ENCODE measurements at places on chromosomes 16 and 17.
A peak's percentile ranks its signal among the peaks of the same experiment; 100 is the strongest.

- no peak for DNase-seq
These were observed 21.4 kb downstream of the CARD14 start for GRCh38 chr17:80191192-80191591.

- DNase-seq = no peak
These were observed 25.5 kb downstream of the GRB7 start for GRCh38 chr17:39763051-39763820.

- DNase-seq = peak; percentile 60
These were observed 7.6 kb downstream of the EPX start for GRCh38 chr17:58200024-58200633.

GRCh38 chr17:34974179-34974578, 6.1 kb upstream of the LIG3 start:
- no peak for DNase-seq

- no peak for DNase-seq
These were observed 80.3 kb upstream of the LHX1 start for GRCh38 chr17:36856903-36857381.

- DNase-seq = no peak
These were observed 73.7 kb upstream of the MED9 start for GRCh38 chr17:17403065-17403464.

DNA sequence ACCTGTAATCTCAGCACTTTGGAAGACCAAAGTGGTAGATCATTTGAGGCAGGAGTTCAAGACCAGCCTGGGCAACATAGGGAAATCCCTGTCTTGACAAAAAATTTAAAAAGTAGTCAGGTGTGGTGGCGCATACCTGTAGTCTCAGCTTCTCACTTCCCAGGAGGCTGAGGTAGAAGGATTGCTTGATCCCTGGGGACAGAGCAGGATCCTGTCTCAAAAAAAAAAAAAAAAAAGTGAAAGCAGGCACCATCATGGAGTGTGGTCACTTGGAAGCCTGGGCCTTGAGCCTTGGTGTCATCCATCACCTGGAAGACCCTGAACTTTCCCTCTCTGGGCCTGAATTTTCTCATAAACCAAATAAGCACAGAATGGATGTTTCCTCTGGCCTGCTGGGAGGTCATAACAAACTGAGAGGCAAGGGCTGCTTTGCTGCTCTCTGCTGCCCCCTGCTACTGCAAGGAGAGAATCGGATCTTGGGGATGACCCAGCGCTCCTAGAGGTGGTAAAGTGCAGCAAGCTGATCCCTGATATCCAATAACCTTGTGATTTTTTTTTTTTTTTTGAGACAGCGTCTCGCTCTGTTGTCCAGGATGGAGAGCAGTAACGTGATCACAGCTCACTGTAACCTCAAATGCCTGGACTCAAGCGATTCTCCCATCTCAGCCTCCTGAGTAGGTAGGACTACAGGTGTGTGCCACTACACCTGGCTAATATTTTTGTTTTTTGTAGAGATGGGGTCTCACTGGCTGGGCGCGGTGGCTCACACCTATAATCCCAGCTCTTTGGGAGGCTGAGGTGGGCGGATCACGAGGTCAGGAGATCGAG, 75.9 kb upstream of the RNU2-1 start:
- no peak for DNase-seq

GRCh38 chr17:27493088-27493487, 36.8 kb downstream of the KSR1 start:
- no peak for DNase-seq

GRCh38 chr17:16920628-16921020, 51.3 kb downstream of the TNFRSF13B start:
- DNase-seq = no peak

DNA sequence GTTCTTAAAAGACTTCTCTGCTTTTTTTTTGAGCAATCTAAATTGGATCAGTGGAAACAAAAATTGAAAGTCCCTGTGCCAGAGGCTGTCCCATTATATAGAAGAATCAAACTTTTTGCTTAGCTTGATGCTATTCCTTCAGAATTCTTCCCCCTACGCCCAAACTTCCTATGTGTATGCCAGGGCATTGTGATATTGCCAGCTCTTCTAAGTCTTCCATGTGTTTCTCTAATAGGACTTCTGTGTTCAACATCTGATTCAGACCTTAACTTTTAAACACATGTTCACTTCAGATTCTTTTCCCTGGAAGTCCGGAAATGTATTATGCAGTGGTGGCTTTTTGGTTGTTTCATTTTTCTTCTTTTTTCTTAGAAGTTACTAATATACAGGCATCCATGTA, 18.7 kb downstream of the PTRH2 start:
- DNase-seq = no peak

DNA sequence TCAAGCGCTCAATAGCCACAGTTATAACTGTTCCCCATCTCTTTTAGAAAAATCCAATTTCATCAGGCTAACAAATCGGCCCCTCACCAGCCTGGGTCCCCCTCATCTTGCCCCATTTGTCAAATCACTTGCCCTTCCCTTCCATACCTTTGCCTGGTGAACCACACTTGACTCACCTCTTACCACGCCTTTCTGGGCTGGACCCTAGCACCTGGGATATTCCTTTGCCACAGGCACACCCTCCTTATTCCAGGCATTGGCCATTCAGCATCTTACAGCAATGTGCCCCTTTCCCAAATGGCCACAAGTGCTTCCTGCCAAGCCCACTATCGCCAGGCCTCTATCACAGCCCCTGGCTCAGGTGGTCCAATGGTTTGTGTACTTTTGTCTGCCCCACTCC, 14.9 kb downstream of the CMTM4 start:
- DNase-seq = no peak

- DNase-seq = no peak
These were observed 15.9 kb upstream of the ICAM2 start for GRCh38 chr17:64036198-64036922.

- DNase-seq = no peak
These were observed at the start of gene CA10 for GRCh38 chr17:52158450-52159042. Gene CA10 (minus strand): TSS chr17:52158714.

- DNase-seq = no peak
These were observed 21.8 kb upstream of the ZFHX3 start for GRCh38 chr16:73069581-73070262.

DNA sequence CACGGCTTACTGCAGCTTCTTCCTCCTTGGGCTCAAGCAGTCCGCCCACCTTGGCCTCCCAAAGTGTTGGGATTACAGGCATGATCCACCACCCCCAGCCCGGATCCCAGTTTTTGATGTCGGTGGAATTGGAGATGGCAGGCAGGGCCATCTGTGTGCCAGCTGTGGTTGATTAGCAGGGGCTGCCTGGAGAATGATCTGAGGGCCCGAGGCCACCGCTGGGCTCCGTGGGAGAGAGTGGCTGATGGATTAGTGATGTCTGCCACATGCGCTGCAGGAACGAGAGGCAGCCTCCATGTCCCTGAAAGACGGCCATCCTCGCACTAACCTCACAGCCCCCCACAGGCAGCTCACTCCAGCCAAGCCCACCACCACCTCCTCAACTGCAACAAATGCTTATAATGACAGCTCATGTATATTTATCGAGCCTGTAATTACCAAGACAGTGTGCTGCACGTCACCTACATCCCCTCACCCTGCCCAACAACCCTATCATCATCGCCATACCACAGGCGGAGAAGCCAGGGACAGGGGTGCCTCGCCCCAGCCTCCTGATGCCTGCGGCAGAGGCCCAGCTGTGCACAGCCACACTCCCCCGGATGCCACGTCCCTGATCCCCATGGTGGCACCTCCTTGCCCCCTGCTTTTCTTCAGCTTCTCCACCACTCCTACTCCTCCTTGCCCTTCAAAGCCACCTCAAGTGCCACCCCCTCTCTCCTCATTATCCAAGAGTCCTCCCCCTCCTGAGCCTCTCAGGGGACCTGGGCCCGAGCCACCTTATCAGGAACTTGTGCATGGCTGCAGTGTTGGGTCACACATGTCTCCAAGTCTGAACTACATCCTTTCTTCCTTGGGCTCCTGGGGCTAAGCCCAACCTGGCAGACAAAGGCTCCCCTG, 33.2 kb downstream of the ACTG1 start:
- no peak for DNase-seq

DNA sequence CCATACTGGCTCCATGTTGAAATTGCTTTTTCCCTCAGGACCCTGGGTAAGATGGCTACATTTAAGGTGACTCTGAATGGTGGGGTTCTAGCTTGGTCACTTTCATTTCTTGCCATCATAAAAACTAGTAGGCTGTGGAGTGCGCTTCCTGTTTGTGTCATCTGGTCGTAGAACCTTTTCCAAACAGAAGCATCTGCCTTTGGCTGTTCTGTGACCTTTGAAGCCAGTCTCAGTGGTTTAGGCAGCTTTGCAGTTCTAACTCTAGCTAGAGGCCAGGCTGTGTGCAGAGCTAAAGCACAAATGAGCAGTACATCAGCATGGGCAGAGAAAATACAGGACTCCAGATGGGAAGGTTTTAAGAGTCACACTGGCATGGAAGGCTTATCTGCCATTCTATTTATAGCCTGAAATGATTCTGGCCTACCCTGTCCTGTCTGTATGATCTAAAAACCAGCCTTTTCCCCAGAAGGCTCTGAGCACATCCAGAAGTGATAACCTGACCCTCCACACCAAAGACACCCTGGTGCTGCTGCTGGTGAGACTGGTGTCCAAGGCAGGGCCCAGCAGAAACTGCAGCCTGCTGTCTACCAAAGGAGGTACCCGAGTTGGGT, 8.6 kb downstream of the ESRP2 start:
- no peak for DNase-seq

DNA sequence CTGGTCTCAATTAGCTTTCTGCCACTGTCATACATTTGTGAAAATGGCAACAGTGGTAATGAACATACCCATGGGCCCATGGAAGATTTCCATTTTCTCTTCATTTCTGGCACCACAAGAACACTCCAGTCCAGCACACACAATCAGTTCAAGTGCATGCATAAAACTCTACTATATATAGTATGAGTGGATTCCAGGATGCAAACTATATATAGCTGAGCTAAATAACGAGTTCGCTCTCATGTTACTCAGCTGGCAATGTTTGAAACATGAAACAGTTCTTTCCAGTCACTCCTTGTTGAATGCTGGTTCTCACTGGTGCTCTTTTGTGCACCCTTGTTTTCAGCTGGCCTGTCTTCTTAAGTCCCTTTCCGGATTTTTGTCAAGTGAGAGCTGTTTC, 75.2 kb upstream of the DHX40 start:
- no peak for DNase-seq

DNA sequence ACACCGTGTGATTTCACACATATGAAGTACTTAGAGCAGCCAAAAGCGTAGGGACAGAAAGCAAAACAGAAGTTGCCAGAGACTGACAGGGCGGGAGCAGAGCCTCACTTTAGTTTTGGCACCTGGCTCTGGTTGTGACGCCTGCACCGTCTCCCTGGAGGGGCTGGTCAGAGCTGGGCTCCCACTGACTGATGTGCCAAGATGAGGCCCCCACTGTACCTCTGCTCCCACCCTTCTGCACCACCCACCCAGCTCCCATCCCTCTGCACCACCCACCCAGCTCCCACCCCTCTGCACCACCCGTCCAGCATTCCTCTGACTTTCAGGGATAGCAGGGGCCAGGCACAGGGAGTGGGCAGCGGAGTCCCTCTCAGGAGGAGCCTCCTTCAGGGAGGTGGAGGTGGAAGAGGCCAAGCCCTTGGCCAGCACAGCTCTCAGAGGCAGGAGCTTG, 3.2 kb upstream of the PRSS21 start:
- DNase-seq = no peak

DNA sequence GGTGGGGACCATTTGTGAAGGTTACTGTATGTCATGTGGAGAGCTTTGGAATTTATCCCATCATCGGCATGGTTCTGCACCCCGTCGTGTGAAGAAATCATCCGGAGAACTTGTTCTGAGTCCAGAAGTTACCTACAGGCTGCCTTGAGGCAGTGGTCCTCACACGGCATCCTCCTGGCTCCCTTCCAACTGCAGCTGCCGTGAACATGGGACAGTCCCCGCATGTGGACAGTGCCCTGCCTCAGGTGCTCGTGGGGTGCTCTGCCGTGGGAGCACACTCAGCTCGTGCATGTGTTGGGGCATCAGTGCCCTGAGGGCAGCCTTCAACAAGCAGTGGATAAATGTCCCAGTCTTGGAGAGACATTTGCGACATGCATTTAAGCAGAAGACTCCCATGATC, 188.7 kb downstream of the KATNIP start:
- no peak for DNase-seq

GRCh38 chr16:11909653-11910545, 5.9 kb downstream of the GSPT1 start:
- no peak for DNase-seq

DNA sequence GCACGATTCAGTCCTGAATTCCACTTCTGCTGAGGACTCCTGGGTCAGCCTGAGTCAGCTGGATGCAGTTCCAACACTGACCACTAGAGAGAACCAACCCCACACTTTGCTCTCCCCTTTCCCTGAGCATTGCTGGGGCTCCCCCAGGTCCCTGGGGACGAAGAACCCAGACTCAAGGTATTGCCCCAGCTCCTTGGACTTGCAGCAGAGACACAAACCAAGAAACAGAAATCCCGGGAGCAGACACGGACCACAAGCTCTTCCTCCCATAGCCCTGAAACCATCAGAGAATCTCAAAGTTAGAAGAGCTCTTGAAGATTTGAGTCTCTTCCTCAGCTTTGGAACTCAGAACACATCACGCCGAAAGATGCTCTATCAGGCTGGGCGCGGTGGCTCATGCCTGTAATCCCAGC, 678 bp upstream of the GH1 start:
- peak; percentile 68 for DNase-seq

DNA sequence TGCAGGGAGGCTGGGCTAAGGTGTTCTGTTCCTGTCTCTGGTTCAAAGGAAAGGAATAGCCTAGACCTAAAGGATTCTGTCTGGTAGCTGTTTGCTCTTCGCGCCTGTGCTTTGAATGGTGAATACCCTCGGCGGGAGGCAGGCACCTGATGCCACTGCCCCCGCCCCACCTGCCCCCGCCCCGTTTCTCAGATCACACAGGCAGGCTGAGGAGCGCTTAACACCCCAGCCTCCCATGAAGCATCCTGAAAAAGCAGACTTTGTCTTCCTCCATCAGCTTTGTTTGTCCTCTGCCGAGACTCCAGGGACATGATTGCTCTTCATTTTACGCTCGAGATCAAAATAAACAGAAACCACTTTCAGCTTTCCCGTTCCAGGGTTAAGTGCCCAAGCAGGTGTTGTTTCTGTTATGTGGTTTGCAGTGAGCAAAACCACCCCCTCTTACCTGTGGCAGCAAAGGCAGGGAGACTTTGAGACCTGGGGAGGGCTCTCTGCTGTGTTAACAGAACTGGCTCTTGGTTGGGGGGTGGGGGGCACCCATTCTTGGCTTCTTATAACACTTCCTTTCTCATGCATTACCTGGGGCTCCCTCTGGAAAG, 452.1 kb downstream of the WWOX start:
- no peak for DNase-seq

GRCh38 chr17:40516581-40517285, 15.3 kb upstream of the TNS4 start:
- peak; percentile 53 for DNase-seq

Data from stimulated activated CD4-positive, alpha-beta T cell treated with anti-CD3 and anti-CD28 coated beads, Interleukin-2, amount 100 ng/mL, for 48 hours (primary cell).